ENCODE measurements at places on chromosomes 3 and 15.

DNA sequence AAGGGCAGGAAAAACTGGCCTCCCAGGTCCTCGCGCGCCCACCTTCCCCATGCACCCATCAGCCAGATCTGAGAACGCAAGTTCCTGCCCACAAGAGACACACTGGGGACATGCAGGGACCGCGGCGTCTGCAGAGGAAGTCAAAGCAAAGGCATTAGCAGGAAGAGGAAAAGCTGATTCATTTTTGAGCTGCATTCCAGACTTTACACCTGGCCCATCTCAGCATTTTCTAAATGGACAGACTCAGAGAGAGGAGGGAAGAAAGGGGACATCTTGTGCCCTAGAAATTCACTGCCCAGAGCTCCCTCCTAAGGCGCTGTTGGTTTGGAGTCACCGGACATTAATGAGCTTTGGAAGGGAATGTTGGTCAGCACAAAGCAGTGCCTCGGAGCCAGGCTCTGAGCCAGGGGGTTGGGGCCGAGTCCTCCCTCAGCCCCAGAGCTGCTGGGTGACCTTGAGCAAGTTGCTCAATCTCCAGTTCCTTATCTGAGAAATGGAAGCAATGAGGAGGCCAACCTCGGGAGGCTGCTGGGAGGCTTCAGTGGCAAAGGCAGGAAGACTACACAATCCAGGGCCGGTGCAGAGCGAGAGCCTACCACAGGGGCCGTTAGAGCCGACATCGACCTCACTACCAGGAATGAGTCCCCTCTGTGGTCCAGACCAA, 150.5 kb upstream of the IQSEC1 start:
- DNase-seq, result no peak

GRCh38 chr3:133709139-133709750, 36.9 kb upstream of the TF start:
- no peak for DNase-seq

DNA sequence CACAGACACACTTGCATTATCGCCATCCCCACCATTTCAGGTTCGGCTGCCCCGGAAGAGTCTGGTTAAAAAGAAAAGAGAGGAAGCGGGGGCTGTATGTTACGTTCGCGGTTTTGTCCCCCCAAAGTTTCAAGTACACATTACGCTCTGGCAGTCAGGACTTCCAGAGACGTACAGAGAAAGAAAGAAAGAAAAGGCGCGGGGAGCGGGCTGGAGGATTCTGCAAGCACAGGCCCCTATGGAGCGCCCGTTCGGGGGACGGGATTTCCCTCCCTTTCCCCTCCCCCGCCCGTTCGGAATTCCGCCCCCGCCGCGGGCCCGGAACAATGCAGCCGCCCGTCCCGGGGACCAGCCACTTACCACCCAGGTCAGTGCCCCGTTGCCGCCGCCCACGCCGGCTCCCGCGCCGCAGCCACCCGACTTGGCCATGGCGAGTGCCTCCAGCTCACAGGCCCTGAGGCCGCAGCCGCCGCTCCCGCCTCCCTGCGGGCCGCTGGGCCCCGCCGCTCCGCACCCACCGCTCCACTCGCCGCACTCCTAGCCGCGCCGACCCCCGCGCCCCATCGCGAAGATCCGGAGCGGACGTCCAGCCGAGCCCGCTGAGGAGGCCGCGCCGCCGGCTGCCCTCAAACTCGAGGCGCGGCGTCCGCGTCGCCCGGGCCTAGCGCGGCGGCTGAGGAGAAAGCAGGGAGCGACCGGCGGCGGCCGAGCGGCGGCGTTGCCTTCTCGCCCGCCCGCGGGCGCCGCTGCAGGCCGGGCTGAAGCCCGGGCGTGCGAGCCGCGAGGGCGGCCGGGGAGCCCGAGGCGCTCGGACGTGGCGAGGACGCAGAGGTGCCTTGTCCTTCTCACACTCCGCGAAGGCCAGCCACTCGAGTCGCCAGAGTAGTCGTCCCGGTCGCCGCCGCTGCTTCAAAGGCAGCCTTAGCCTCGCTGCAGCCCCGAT, 567 bp downstream of the TOP2B start:
- peak; percentile 11 for DNase-seq

DNA sequence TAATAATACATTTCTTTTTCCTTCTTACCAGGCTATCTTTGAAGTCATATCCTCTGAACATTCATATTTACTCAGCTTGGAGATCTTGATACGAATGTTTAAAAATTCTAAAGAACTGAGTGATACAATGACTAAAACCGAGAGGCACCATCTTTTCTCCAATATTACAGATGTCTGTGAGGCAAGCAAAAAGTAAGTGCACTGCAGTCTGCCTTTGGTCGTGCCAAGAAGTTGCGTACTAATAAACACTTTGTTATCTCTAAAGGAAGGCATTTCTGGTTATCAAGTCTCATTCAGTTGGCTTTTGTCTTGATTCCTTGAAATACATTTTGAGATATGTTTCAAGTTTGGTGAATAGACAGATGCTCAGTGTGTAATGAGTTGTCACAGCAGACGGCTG, 31.6 kb downstream of the ARHGEF26 start:
- no peak for DNase-seq

DNA sequence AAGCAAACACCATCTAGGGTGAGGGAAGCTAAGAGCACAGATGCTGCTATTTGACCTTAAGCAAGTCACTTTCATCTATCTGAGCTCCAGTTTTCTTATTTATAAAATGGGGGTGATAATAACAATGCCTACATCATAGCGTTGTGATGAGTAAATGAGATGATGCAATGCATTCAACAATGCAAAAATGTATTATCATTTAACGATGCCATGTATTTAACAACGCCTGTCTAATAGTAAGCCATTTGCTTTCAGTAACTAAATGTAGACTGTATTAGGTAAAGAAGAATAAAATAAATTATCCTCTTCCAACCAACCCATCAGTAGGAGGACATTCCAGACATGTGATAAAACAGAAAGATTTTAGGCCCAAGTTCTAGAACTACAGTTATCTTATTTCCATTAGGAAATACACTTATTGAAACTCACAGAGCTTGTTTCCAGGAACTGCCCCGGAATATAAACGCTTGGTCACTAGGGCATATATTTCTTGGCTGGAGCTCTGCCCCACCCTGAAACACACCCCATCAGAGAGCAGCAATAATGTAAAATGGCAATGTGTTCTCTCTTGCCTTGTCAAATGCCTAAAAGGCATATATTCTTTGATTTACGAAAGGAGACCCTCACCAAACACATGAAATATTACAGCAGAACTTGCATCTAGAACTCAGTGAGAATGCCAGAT, 128.3 kb downstream of the LIPC start:
- no peak for DNase-seq

DNA sequence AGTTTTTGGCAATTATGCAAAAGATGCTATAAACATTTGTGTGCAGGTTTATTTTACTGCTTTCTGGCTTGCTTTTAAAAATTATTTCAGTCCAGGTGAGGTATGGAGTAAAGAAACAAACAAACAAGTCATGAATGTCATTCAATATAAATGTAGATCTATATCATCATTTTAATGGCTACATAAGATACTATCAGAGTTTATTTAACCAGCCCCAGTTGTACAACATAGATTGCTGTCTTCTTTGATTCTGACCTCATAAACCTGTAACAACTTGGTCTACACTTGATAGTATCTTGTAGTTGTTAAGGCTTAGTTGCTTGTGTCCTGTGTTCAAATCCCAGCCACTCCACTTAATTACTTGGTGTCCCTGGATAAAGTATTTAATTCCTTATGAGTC, 46.0 kb upstream of the RNU6-1 start:
- no peak for DNase-seq

DNA sequence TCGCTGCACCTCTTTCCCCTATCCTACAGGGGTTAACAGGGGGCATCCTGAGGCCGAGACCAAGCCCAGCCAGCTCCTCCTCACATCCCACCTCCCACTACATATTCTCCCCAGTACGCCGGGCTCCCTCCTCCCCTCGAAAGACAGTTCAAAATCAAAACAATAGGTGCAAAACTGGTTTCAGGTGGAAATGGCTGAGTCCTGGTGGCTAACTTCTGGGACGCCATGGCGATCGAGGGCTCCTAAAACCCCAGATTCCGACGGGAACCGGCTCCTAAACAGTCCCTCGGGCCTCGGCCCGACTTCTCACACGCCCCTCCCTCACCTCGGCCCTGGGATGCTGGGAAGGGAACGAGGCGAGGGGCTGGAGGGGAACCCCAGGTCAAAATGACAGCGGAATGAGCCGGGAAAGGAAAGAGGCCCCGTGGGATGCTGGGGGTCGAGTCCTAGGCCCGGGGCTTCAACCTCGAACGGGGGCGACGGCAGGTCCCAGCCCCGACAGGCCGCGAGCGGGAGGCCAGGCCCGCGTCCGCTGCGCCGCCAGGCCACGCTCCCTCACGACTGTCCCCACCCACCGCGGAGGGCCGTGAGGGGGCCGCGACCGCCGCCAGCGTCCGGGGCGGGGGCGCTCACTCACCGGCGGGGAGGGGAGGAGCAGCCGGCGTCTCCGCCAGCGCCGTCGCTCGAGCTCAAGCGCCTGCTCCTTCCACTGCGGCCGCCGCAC, 492 bp downstream of the TMCC1 start:
- no peak for DNase-seq

- DNase-seq, result no peak
Measured at GRCh38 chr3:112672716-112673541, 32.0 kb upstream of the CCDC80 start.

- DNase-seq, result no peak
Measured at GRCh38 chr3:81676706-81677456, 84.6 kb downstream of the GBE1 start.

DNA sequence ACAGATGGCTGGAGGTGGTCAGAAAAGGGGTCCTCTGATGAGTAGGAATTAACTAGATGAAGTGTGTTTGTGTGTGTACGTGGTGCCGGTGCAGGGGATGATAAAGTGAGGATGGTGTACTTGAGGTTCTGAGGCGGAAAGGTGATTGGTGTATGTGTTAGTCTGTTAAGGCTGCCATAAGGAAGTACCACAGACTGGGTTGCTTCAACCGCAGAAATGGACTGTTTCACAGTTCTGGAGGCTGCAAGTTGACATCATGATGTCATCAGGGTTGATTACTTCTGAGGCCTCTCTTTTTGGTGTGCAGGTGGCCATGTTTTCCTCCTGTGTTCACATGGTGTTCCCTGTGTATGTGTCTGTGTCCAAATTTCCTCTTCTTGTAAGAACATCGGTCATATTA, 202.4 kb upstream of the RGMA start:
- no peak for DNase-seq

DNA sequence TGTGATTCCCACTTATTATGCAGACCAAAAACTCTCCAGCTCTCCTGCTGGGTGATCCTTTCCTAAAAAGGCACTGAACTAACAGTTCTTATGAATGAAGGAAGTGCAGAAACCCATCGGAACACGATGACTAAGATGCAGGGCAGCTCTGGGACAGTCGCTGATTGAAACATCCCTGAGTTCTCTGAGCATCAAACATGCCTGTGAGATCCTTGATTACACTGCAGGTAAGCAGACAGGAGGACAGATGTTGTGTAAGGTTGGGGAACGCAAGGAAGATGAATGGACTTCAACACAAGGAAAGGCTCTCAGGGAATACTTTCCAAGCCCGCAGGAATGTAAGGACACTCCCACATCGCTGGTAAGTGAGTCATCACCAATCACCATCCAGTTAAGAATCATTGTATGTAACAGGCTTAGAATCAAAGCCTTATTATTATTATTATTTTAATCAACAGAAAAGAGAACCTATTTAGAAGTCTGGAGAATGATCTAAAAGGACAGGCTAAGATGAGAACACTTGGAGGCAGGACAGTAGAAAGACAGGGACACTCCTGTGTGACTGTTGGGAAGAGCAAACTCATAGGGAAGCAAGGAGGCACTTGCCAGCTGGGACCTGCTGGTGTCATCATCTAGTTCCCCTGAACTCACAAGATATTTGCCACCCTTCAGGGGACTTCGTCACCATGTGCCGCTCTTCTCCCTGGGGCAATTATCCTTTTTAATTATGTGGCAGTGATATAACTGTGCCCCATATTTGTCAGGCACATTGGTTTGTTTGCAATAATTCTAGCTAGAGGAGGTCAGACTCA, 26.0 kb downstream of the TMEM158 start:
- DNase-seq, result no peak

DNA sequence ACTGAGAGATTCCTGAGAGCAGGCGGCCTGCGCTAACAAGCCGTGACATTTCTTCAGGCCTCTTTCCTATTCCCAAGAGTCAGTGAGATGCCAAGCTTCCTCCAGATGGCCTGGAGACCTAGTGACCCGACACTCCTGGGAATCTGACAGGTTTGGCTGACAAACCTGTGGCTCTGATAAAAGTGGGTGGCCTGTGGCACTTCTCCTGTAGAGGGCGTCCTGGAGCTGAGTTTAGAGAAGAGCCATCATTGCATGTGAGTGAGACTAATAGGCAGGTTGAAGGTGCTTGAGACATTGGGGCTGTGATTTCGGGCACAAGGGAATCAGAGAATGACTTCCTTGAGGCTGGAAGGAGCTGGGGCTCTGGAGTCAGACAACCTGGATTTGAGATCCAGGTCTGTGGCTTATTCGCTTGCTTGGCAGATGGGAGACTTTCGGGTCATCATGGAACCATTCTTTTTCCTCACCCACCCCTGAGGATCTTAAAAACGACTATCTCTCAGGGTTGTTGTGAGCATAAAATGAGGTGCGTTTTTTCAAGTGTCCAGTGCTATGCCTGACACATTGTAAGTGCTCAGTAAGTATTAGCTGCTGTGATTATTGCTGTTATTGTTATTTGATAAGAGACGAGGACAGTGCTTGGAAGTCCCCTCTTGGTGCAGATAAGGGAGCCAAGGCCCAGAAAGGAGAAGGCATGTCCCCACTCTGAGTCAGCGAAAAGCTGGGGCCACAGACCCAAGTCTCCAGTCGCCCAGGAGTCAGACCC, 77.2 kb downstream of the SCN10A start:
- DNase-seq, result no peak

GRCh38 chr15:29066310-29066709, 180.5 kb downstream of the APBA2 start:
- no peak for DNase-seq

- no peak for DNase-seq
Measured at GRCh38 chr15:91491101-91491950, 362.2 kb upstream of the SLCO3A1 start.

GRCh38 chr3:122283796-122284445, 41.1 kb upstream of the CSTA start:
- DNase-seq, result no peak

DNA sequence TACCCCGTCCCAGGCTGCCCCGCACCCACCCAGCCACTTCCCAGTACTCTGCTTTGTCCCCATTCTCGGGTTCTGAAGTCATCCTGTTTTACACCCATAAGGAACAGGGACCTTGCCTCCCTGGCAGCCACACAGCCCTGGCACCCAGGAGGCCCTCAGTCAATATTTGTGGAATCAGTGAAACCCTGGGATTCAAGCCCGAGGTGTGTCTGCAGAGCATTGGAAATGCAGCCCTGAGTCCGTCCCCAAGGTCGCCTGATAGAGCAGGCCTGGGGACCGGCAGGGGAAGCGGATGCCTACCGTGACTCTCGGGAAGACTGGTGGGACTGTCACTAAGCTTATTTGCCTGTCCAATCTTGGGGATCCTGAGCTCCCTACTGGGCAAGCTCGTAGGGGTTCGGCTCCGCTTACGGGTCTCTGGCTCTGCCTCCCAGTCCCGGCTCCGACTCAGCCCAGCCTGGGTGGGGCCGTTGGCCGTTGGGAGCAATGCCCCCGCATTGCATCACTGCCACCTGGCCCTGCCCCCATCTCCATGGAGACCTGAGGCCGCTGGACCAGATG, 64.4 kb upstream of the TAMM41 start:
- no peak for DNase-seq

Measured in esophagus squamous epithelium (tissue), 5 donors.